ENCODE measurements at places on chromosomes 1 and 21. TPM values are rescaled to one million over a fixed set of nuclear protein-coding genes. Genes with fewer than 3 reads are reported as not detected.

The HEYL gene
- 3.0 TPM for total RNA-seq

The CACNA1S gene
- total RNA-seq: not detected

- ATAC-seq: no peak
These were observed 518.5 kb downstream of the PLPP3 start for GRCh38 chr1:56060906-56061305.

DNA sequence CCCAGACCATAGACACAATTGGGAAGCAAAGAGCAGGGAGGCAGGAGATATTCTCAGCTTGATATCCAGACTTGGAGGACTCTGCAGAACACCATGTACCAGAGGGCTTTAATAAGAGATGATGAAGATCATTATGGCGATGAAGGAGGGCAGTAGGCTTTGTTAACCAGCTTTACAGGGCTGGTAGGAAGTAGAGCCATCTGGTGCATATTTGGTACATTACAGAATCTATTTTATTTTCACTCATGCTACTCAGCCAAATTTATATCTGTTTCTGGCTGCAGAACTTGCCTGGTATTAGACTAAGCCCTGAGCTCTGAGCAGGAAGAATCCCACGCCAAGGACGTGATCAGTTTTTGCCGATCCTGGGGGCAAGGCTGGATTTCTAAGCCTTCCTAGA, 61.8 kb upstream of the SYT6 start:
- no peak for ATAC-seq

DNA sequence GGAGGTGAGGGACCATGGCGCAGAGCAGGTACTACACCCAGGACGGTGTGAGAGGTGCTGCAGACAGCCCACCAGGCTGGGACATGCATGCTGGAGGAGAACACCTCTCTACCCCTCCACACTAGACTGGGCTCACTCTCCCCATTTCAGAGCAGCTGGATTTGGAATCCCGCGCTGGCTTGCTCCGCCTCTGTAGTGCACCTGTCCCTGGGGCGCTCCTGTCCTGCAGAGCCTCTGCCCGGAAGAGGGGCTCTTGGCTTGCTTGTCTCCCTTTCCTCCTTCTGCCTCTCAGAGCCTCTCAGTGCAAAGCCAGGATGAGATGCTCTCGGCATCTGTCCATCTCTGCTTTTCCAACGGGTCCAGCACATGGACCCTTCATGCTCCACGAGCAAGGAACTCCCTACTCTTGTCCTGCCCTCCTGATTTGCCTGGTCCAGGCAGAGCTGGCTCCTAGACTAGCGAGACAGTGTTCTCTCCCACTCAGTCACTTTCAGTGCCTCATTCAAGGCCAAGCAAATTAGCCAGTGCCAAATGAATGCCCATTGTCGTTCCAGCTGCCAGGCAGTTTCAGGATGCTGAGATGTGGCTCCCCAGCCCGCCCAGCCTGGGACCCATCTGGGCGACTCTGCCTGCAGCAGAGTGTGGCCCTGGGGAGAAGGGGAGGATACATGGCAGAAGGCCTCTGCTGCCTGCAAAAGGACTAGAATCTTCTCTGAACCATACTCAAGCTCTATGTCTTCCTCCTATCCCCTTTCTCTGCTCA, 33.7 kb downstream of the CDCA8 start:
- ATAC-seq: no peak

DNA sequence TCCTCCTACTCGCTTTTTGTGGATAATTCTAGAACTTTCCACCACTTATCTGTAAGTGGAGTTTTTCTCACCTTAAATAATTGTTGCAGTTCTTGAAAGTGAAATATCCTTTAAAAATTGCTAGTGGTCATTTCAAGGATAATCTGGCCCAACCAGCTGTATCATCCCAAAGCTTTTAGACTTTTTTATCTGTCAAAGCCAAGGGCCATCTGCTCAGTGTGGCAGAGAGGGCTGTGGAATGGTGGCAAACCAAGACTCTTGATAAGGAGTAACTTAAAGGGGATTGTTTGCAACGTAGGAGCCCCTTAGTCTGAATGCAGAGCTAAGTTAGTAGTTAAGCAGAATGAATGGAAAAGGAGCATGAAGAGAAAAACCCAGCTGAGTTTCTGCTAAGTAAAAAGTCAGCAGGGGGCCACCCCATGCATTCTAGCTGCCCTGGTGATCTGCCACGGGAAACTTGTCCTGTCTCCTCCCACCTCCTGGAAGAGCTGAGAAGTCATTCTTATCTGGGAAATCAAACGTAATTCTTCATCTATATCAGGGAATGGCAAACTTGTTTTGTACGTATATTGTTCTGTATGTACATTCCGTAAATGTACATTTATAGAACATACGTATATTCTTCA, 169.3 kb downstream of the PRDM2 start:
- ATAC-seq: no peak

DNA sequence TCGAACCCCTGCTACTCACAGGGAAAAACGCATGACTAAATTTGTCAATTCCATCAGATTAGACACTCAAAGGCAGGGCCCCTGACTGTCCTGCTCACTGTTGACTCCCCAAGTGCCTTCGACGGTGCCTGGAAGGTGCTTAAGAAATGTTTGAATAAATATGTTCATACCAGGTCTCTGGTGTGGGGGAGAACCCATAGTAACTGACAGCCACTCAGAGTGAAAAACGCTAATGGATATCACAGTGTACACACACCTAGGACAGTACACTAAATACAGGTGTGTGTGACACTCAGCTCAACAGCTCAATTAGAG, 39.7 kb upstream of the WASF2 start:
- no peak for ATAC-seq

Measured in gastroesophageal sphincter (tissue), 4 donors.